ENCODE measurements at places on chromosomes 3 and 15. TPM values are rescaled to one million over a fixed set of nuclear protein-coding genes. Genes with fewer than 3 reads are reported as not detected.

- H3K27me3 ChIP-seq, result no peaks in the 10 kb centered on the region
- no peak overlapping the region for H3K4me3 ChIP-seq
- peaks cover 71% of the 10 kb centered on the region for H3K4me1 ChIP-seq
- DNase-seq, result no peak
Observed at GRCh38 chr3:127735767-127736693, 63.3 kb downstream of the ABTB1 start.

GRCh38 chr15:76235186-76235826, 76.0 kb downstream of the ETFA start:
- H3K36me3 ChIP-seq, result peaks cover 6% of the 10 kb centered on the region
- no peaks in the 10 kb centered on the region for H3K27me3 ChIP-seq
- no peaks in the 10 kb centered on the region for H3K4me1 ChIP-seq
- DNase-seq, result no peak
- no peak overlapping the region for H3K27ac ChIP-seq
- no peak overlapping the region for H3K4me3 ChIP-seq

- H3K27ac ChIP-seq, result no peak overlapping the region
- H3K4me1 ChIP-seq, result no peaks in the 10 kb centered on the region
- H3K36me3 ChIP-seq, result no peaks in the 10 kb centered on the region
- H3K4me3 ChIP-seq, result no peak overlapping the region
- no peak for DNase-seq
Observed at GRCh38 chr3:114405202-114405990, 111.6 kb downstream of the TIGIT start.

GRCh38 chr3:99458013-99458412, 180.4 kb upstream of the COL8A1 start:
- no peaks in the 10 kb centered on the region for H3K36me3 ChIP-seq
- H3K4me1 ChIP-seq, result no peaks in the 10 kb centered on the region
- no peak for DNase-seq

- H3K27ac ChIP-seq, result no peak overlapping the region
- no peaks in the 10 kb centered on the region for H3K4me1 ChIP-seq
- H3K4me3 ChIP-seq, result no peak overlapping the region
- no peak for DNase-seq
- H3K36me3 ChIP-seq, result no peaks in the 10 kb centered on the region
Observed at GRCh38 chr3:148459931-148460513, 237.7 kb upstream of the AGTR1 start.

DNA sequence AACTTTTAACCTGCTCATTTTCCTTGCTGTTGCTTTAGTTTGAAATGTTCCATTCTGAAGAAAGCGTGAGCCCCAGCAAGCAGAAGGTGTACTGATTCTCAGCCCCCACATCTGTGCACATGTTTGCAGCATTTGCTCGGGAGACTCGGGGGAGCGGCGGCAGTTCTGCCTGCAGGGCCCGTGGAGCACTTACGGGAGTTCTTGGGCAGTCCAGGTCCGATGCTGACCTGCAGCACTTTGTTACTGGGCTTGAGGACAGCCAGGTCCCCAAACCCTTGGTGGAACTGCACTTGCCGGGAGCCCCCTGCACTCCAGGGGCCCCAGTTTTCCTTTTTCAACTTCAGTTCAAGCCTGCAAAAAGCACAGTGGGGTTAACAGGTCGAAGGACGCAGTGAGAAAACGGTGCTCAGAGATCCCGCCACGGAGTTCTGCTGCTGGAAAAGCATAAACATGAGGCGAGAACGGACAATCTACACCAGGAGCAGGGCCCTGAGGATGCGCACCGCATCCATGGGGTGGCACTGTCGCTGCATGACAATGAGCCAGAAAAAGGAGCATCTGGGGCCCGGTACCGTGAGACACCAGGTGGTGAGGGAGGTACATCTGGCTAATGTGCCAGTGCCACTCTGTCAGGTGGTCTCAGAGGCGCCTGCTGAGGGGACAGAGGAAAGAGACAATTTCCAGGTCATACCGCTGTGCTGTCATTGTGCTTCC, 45.6 kb upstream of the LDHAL6B start:
- DNase-seq, result no peak
- H3K27ac ChIP-seq, result no peak overlapping the region
- no peak overlapping the region for H3K4me3 ChIP-seq
- H3K27me3 ChIP-seq, result no peaks in the 10 kb centered on the region
- H3K4me1 ChIP-seq, result no peaks in the 10 kb centered on the region
- peaks cover 55% of the 10 kb centered on the region for H3K36me3 ChIP-seq

GRCh38 chr3:55180936-55181535, 253.2 kb upstream of the LRTM1 start:
- H3K27ac ChIP-seq, result no peak overlapping the region
- no peaks in the 10 kb centered on the region for H3K36me3 ChIP-seq
- H3K4me3 ChIP-seq, result no peak overlapping the region
- no peaks in the 10 kb centered on the region for H3K4me1 ChIP-seq
- H3K27me3 ChIP-seq, result no peaks in the 10 kb centered on the region

- H3K36me3 ChIP-seq, result no peaks in the 10 kb centered on the region
- no peaks in the 10 kb centered on the region for H3K4me1 ChIP-seq
- no peak overlapping the region for H3K4me3 ChIP-seq
- no peak overlapping the region for H3K27ac ChIP-seq
- DNase-seq, result no peak
Observed at GRCh38 chr15:94509259-94509658, 277.9 kb downstream of the MCTP2 start.

- DNase-seq, result no peak
- H3K36me3 ChIP-seq, result no peaks in the 10 kb centered on the region
- H3K27me3 ChIP-seq, result no peaks in the 10 kb centered on the region
- no peak overlapping the region for H3K27ac ChIP-seq
- H3K4me1 ChIP-seq, result no peaks in the 10 kb centered on the region
Observed at GRCh38 chr3:124941771-124942170, 7.2 kb upstream of the MUC13 start.

GRCh38 chr3:62636235-62636826, 238.9 kb downstream of the CADPS start:
- no peak for DNase-seq
- no peaks in the 10 kb centered on the region for H3K27me3 ChIP-seq
- peak overlapping the region; percentile 58 for H3K27ac ChIP-seq

DNA sequence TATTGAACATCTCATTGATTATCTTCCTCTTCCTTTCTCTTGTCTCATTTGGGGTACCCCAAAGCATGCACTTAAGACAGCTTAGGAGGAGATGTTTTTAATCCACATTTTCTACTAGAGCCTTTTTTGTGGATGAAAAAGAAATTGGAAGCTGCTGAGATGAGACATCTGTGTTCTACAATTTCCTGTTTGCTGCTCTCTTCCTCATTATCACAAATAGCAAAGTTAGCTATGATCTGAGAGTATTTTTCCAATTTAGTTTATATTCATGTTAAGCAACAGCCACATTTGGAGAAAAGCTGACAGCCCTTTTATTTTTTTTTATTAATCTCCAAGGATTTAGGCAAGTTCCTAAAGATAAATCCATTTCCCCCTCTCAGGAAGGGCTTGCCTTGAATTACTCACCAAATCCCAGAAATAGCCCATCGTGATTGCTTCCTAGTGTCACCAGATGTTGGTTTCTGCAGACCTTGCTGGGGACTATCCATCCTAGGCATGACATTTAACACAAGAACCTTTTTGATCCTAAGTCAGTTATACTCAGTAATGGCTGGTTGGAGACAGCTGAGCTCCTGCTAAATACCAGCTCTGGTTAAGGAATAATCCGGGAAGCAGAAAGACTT, 70.8 kb upstream of the FILIP1L start:
- H3K4me3 ChIP-seq, result no peak overlapping the region
- no peak overlapping the region for H3K27ac ChIP-seq
- no peaks in the 10 kb centered on the region for H3K36me3 ChIP-seq
- H3K27me3 ChIP-seq, result no peaks in the 10 kb centered on the region
- H3K4me1 ChIP-seq, result no peaks in the 10 kb centered on the region
- DNase-seq, result no peak

DNA sequence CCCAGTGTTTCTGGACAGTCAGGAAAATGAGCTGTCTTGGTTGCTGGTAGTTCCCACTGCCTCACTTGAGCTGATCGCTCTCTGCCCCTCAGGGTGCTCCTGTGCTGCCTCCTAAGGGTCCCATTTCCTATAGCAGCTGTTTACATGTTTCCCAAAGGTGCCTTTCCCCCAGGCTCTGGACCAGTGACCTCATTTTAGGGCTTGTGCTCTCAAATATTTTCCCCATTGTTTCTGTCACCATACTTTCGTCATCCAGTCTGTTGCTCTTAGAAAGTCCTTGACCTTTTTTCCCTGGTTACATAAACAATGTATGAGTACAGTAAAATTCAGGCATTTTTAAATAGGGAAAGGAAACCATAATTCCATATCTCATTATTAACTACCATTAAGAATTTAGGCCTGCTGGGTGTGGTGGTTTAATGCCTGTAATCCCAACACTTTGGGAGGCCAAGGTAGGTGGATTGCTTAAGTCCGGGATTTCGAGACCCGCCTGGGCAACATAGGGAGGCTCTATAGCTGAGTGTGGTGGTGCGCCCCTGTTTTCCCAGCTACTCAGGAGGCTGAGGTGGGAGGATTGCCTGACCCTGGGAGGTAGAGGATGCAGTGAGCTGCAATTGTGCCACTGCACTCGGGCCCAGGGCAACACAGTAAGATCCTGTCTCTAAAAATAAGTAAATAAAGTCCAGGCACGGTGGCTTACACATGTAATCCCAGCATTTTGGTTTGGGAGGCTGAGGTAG, 11.7 kb downstream of the RAD54L2 start:
- H3K27me3 ChIP-seq, result no peaks in the 10 kb centered on the region
- peaks cover 12% of the 10 kb centered on the region for H3K36me3 ChIP-seq
- no peak overlapping the region for H3K27ac ChIP-seq
- no peak for DNase-seq
- H3K4me3 ChIP-seq, result no peak overlapping the region

DNA sequence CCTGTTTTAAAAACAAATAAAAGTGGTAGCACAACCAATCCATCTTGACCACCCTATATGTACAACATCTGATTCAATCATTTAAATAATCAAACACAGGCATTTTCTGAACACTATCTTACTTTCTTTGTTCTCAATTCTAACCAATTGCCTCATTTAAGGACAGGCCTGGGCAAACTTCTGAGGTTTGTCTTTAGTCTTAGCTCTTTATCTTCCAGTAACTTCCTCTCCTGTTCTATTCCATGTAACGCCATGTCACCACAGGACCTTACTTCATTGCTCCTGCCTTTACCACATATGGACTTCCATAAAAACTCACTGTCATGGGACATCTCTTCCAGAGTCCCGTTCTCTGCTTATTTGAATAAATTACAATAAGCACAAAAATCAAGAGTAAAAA, 14.9 kb downstream of the HDGFL3 start:
- no peak overlapping the region for H3K4me3 ChIP-seq
- no peak overlapping the region for H3K27ac ChIP-seq
- H3K4me1 ChIP-seq, result no peaks in the 10 kb centered on the region
- DNase-seq, result no peak
- no peaks in the 10 kb centered on the region for H3K27me3 ChIP-seq
- H3K36me3 ChIP-seq, result no peaks in the 10 kb centered on the region

DNA sequence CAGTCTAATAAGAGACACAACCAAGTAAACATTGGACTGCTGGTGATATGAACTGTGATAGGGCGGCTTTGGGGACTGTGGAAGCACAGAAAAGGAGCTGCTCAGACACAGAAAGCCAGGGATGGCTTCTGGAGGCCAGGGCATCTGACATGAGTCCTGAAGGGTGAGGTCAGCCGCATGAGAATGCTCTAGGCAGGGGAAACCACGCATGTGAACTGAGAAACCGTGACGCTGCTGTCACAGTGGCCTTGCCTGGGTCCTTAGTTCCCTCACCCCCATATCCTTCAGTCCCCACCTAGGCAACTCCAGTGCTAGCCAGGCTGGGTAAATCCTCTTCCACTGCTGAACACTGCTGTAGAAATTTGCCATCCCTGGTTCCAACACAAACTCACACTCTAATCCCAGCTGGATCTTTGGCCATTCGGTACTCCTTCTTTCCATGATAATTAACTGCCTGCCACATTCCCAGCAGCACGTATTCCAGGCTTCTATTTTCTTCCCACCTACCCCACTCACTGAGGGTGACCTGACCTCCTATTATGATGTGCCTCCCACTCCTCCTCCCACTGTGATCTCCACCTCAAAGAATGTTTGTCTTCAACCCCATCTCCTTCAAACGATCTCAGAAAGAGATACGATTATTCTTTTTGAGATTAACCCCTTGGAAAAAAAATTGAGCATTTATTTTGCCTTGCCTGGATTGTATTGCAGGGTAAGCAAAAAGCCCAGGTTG, 31.4 kb downstream of the CRYGS start:
- H3K27ac ChIP-seq, result no peak overlapping the region
- H3K27me3 ChIP-seq, result no peaks in the 10 kb centered on the region
- H3K4me1 ChIP-seq, result no peaks in the 10 kb centered on the region
- no peak for DNase-seq
- H3K4me3 ChIP-seq, result no peak overlapping the region
- no peaks in the 10 kb centered on the region for H3K36me3 ChIP-seq

DNA sequence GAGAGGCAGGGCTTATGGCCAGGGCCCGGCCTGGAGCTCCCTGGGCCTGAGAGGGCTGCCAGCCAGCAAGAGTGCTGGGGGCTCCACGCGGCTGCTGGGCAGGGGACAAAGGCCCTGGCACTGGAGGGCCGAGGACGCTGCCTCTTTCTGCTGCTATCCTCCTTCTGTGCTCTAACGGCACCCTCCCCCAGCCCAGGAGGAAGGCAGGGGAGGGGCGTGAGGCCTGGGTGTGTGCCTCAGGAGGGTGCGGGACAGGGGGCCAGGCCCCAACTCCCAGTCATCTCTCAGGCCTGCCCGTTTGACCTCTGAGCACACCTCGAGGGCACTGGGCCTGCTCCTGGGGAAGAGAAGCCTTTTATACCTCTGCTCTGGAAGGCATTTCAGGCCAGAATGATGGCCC, 115.5 kb downstream of the ADCY5 start:
- H3K36me3 ChIP-seq, result no peaks in the 10 kb centered on the region
- H3K27me3 ChIP-seq, result no peaks in the 10 kb centered on the region
- H3K4me3 ChIP-seq, result no peak overlapping the region
- no peak for DNase-seq
- peak overlapping the region; percentile 91 for H3K27ac ChIP-seq
- H3K4me1 ChIP-seq, result no peaks in the 10 kb centered on the region

MEX3B gene
- 2.4 TPM for total RNA-seq

CLEC3B gene
- total RNA-seq, result 138 TPM

Data from right atrium auricular region (tissue), 2 donors.